ENCODE measurements at places on chromosomes 12 and 14.

- DNase-seq = no peak
These were observed 13.9 kb upstream of the HOXC13 start for GRCh38 chr12:53924521-53925405.

DNA sequence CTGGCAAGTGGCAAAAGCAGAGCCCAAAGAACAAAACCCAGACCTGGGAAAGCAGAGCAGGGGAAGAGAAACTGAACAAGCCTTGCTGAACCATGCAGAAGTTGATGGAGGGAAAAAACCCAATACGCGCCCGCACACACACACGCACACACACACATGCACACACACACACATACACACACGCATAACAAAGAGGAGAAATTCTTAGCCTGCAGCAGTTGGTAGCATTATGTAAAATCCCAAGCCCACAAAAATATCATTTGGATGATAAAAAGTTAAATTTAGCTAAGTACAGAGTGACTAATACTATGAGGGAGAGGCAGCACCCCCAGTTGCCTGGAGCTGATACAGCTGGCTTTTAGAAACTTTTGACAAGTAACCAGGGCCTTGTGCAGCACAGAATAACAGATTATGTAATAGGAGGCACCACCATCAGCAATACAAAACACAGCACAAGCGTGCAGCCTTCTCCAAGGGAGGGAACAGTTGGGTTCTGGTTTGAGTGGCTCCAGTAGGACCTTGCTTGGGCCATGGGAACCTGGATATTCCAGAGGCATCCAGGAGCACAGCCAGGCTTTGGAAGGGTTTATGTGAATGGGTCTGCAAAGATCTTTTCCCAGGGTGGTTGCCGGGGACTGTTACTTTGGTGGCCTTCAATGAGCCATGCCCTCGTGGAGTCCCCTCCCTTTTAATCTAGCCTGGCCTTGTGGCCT lies 35.3 kb downstream of the PITPNM2 start:
- DNase-seq = no peak

DNA sequence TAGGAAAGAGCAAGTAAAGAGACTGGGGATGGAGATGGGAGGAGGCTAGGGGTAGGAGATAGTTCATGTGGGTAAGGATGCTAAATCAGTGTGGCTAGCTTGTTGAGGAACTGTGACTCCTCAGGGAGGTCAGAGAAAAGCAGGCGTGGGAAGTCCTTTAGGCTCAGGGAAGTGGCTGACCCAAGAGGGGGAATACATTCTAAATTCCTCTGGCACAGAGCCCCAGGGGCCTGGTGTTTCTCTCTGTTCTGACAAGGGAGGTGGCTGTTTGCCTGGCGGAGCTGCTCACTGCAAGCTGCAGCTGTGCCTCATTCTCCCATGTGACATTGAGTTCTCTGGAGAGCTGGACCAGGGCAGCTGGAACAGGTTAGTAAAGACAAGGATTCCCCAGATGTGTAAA lies 152.2 kb upstream of the SLC38A2 start:
- DNase-seq = no peak

GRCh38 chr12:131618701-131619100 lies 92.2 kb upstream of the SFSWAP start:
- no peak for DNase-seq

GRCh38 chr14:33232031-33232430 lies 293.4 kb downstream of the NPAS3 start:
- no peak for DNase-seq

- no peak for DNase-seq
These were observed 60.4 kb upstream of the BTG1 start for GRCh38 chr12:92206011-92206410.

Measured in stimulated activated CD4-positive, alpha-beta T cell treated with anti-CD3 and anti-CD28 coated beads, Interleukin-1b, Interleukin-23, amount 100 ng/mL, for 1 hour (primary cell).